HFF-Myc (cell line): ENCODE measurements at places on chromosomes 5 and 9.

- DNase-seq: no peak
These were observed 8.3 kb downstream of the GLE1 start for GRCh38 chr9:128512820-128513219.

GRCh38 chr5:180808461-180809000, 5.9 kb upstream of the MGAT1 start:
- no peak for DNase-seq

- no peak for DNase-seq
These were observed 12.2 kb downstream of the CD74 start for GRCh38 chr5:150400316-150401075.

- DNase-seq: peak; percentile 63
These were observed 139.8 kb downstream of the SLIT3 start for GRCh38 chr5:169161022-169161680.

DNA sequence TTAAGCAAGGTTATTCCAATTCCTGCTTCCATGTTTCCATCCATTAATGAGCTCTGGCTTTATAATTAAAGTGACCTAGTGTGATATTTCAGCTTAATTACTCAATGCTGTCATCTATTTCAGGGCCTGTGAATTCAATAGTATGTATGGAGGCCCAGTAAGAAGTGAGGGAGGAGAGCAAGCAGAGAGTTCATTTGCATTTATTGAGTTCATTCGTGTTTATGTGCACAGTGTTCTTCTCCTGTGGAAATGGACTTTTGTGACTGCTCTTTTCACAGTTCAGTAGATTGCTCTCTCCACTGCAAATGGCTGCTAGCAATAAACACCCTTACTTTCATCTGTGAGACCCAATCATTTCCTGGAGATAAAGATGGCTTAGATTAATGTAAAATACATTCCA, 130.9 kb downstream of the CEMIP2 start:
- no peak for DNase-seq

- no peak for DNase-seq
These were observed 82.5 kb downstream of the FBXO38 start for GRCh38 chr5:148466236-148466580.

DNA sequence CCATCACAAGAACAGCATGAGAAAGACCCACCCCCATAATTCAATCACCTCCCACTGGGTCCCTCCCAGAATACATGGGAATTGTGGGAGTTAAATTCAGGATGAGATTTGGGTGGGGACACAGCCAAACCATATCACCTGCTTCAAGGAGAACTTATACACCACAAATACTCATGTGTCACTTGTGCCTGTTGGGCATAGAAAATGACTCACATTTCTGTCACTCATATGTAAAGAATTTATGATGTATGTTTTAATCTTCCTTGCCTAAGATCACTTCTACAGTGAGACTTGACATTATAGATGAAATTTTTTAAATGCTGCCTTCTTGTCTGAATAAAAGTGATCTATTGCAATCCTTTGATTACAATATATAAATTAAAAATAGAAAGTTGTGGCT, 23.0 kb upstream of the PRDM6 start:
- no peak for DNase-seq

GRCh38 chr9:31519011-31519410, 865.4 kb upstream of the ACO1 start:
- DNase-seq: no peak
